ENCODE measurements at places on chromosomes 12 and 14. TPM values are rescaled to one million over a fixed set of nuclear protein-coding genes. Genes with fewer than 3 reads are reported as not detected.

PLA2G1B gene
- total RNA-seq = not detected

CYP46A1 gene
- 0.42 TPM for total RNA-seq

FUT8 gene
- total RNA-seq = 12.3 TPM

CCDC196 gene
- not detected for total RNA-seq

KRT83 gene
- 7.2 TPM for total RNA-seq

TTC9 gene
- total RNA-seq = 3.3 TPM

CISTR gene
- not detected for total RNA-seq

FERMT2 gene
- 42.7 TPM for total RNA-seq

ZDHHC22 gene
- 0.18 TPM for total RNA-seq

ACOT4 gene
- total RNA-seq = 2.5 TPM

RASAL1 gene
- 0.30 TPM for total RNA-seq

DDN gene
- 0.48 TPM for total RNA-seq

INHBC gene
- not detected for total RNA-seq

GPR132 gene
- 0.56 TPM for total RNA-seq

KLHL33 gene
- total RNA-seq = not detected

ANKS1B gene
- 0.63 TPM for total RNA-seq

CCDC175 gene
- total RNA-seq = not detected

TROAP gene
- total RNA-seq = 84.4 TPM

OLR1 gene
- 1.3 TPM for total RNA-seq

CLBA1 gene
- total RNA-seq = 16.2 TPM

EXOC3L4 gene
- total RNA-seq = 0.82 TPM

SUSD6 gene
- total RNA-seq = 6.0 TPM

HOXC4 gene
- total RNA-seq = 1.9 TPM

All from A549 treated with GW870086 at 1 μM for 4 hours (cell line).